ENCODE measurements at places on chromosomes 11 and 22. TPM values are rescaled to one million over a fixed set of nuclear protein-coding genes. Genes with fewer than 3 reads are reported as not detected.

Gene OR10D3
- not detected for total RNA-seq

Gene GGT5
- 114 TPM for total RNA-seq

Gene INSC
- 0.17 TPM for total RNA-seq

Gene NDUFS3
- total RNA-seq = 62.2 TPM

Gene SLC22A6
- not detected for total RNA-seq

Gene L3MBTL2
- total RNA-seq = 13.4 TPM

Gene APLP2
- 257 TPM for total RNA-seq

Gene RBMXL2
- not detected for total RNA-seq

Gene HTR3A
- total RNA-seq = not detected

Gene PRG3
- total RNA-seq = not detected

Gene UCP3
- 0.47 TPM for total RNA-seq

Gene SLC37A2
- 0.70 TPM for total RNA-seq

Gene OR6T1
- not detected for total RNA-seq

Gene SLC15A3
- total RNA-seq = 6.3 TPM

Gene RFPL1
- total RNA-seq = not detected
